ENCODE measurements at places on chromosomes 7 and 10.

DNA sequence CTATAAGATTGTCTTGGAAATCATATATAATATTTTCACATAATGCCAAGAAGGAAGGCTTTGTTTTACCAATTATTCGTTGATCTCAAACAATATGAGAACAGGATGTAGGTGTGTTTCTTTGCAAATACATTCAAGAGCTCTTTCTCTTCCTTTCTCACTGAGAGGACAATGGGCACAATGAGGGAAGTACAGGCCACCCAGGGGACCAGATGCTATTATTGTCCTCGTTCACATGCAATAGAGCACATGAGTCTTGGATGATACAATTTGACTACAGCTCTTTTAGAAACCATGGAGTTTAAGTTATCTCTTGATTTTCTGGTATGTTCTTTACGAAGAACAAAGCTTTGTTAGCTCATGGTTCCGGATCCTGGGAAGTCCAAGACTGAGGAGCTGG, 323.7 kb upstream of the KLF6 start:
- no peak for DNase-seq

DNA sequence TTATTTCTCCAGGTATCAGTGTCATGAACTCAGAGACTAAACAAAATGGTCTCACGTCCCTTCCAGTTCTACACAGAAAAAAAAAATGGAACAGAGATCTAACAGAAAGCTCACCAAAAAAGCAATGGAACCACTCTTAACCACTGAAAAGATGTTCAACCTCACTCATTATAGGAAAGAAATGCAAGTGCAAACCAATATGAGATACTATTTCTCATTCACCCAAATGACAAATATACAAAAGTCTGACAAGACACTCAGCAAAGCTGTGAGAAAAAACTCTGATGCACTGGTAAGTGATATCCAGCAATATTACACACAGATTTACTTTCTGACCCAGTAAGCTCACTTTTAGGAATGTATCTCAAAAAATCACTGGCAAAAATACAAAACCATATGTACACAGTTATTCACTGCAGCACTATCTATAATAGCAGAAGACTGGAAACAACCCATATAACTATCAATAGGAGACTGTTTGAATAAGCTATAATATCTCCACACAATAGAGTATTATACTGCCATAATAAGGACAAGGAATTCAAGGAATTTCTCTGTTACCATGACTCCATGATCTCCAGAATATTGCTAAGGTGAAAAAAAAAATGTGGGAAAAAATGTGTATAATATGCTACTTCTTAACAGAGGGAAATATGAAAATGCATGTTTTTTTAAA, 36.6 kb downstream of the ABI1 start:
- no peak for DNase-seq

GRCh38 chr7:93147363-93147762, 822 bp downstream of the SAMD9L start:
- no peak for DNase-seq

- DNase-seq = no peak
Measured at GRCh38 chr10:88474884-88475844, 108.0 kb downstream of the RNLS start.

DNA sequence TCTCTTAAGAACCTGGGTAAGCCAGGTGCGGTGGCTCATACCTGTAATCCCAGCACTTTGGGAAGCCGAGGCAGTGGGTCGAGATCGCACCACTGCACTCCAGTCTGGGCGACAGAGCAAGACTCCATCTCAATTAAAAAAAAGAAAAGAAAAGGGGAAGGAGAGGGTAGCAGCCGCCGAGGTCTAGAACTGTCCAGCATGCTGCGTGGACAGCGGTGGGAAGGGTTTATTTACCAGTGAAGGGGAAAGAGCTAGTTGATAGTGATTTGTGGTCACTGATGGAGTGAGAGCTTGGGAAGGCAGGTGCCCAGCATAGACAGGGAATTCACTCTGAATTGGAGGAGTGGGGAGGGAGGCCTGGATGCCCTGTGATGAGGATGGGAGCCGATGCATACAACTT, 43.4 kb upstream of the DAGLB start:
- no peak for DNase-seq

DNA sequence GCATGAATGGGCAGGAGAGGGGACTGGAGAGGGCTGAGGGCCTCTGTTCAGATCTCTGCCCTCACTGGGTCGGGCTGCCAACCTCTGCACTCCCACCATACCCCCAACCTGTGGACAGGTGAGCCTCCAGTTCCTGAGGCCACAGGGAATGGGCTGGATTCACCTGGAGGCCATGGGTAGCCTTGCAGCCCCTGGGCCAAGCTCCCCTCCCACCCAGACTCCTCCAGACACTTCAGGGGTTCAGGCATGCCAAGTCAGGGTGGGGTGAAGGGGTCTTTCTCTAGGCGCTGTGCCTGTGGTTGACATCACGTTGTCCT, 80.5 kb downstream of the ZMIZ1 start:
- no peak for DNase-seq

GRCh38 chr7:106180721-106181120, 68.6 kb upstream of the SYPL1 start:
- DNase-seq = no peak

DNA sequence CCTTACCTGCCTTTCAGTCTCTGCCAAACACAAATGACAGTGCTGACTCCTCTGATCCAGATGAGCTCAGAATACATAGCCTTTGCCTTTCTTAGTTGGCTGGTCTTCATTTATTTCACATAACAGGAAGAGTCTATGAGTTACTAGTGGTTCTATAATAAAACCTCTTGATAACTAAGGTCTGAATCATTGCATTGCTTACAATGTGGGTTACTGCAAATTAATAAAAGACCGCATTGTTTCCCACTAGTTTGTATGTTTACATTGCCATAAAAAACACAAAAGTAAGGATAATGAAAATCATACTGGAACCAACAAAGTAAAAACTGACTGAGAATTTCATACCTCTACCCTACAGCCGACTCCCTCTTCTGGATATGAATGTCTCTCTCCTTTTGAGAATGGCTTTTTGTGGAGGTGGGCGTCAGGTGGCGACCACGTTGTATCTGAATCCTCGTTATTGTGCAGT, 62.0 kb upstream of the AKR1E2 start:
- DNase-seq = no peak

DNA sequence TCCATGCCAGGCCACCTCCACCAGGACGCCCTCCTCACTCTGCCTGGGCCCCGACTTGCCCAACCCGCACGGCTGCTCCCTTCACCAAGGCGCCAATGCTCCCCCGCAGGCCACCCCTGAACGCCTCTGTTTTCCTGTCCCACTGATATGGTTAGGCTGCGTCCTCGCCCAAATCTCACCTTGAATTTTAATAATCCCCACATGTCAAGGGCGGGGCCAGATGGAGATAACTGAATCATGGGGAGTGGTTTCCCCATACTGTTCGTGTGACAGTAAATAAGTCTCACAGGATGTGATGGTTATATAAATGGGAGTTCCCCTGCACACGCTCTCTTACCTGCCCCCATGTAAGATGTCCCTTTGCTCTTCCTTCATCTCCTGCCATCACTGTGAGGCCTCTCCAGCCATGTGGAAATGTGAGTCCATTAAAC, 29.8 kb downstream of the RSU1 start:
- DNase-seq = no peak

- DNase-seq = peak; percentile 0
Measured at GRCh38 chr10:62934258-62934657, 118.1 kb upstream of the EGR2 start.

- DNase-seq = no peak
Measured at GRCh38 chr7:98040626-98041360, 50.8 kb upstream of the OCM2 start.

DNA sequence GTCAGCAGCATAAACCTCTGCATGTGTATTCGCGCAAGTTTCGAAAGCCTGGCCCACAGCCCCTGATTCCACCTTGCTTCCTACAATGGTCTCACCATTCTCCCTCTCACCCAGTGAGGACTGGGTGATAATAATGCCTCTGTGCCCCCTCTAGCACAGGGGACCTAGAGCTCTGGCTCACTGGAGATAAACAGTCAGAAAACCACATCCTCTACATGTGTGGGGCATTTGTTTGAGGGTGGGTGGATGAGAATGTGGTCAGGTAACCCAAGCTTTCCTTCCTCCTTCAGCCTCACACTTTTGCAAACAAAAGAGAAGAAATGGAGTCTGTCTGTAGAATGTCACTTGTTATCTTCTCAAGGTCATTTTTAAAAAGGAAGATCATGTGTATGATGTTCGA, 373.5 kb downstream of the KCNMA1 start:
- DNase-seq = no peak

DNA sequence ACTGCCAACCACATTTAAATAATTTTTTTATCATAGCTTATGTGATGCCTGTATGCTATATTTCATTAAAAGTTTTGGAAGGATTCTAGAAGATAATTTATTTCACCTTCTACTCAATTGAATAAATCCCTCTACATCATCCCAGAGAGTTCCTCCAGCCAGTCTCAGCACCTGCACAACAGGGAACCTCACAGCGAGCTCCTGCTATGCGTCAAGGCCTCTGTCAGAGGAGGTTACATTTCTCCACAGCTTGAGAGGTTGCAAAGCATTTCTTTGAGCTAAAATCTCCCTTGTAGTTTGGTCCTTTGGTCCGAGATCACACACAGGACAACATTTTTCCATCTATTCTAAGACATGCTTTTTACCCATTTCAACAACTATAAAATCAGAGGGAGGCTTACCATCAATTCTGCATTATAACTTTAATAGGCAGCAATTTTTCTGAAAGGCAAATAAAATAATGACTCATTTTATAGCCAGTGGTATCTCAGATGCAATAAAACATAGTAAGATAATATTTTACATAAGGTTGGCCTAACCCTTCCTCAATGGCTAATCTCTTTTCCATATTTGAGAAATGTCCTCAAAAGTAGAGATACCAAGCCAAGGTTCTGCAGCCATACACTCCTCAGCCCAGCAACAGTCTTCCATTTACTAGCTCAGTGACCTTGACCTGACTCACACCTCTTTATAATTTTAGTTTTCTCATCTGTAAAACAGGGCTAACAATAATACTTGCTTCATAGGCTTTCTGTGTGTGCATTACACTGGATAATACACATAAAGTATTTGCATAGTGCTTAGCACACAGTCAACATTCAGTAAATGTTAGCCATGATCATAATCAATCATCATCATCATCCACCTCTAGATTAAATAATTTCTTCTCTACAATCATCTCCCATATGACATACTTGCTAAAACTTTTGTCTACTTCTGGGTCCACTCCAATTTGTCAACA, 68.8 kb downstream of the DOCK4 start:
- no peak for DNase-seq

GRCh38 chr10:93915598-93915997, 21.8 kb downstream of the SLC35G1 start:
- DNase-seq = no peak

GRCh38 chr10:110311357-110311949, 6.7 kb upstream of the SMNDC1 start:
- DNase-seq = no peak

GRCh38 chr7:875051-875450, 1.3 kb upstream of the GET4 start:
- no peak for DNase-seq

DNA sequence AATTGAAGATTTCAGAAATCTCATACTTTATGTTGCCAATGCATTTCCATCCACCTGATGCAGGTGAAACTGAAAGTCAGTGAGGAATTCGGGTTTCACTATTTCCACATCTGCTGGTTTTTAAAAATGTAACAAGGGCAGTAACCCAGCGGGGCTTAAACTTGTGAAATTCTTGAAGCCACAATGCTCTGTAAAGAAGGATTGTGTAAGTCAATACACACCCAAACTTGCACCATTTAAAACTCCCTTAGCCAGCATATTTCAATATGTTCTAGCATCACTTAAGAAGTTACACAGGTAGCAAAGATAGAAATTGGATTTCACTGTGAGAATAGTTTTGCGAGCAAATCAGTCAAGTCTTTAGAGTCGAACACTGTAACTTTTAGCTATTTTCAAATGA, 386.1 kb downstream of the PLXDC2 start:
- DNase-seq = no peak

- DNase-seq = no peak
Measured at GRCh38 chr10:17710181-17710580, 41.8 kb upstream of the TMEM236 start.

GRCh38 chr10:78568620-78569019, 500.1 kb upstream of the ZMIZ1 start:
- DNase-seq = no peak

DNA sequence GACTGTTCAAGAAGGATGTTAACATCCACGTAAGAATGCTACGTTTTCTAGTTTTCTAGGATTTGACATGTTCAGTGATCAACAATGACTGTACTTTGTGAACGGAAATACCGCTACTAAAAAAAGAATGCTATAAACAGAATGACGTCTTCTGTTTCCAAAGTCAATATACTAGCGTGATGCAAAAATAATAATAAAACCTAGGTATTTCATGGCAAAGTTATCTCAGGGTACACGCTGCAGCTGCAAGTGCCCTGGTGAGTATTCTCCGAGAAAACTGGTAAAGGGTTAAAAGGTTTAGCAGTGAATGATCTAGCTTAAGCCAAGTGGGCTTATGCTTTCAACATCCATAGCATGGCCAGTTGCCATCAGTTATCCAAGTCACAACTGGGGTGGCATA, 653.3 kb upstream of the PFKP start:
- no peak for DNase-seq

DNA sequence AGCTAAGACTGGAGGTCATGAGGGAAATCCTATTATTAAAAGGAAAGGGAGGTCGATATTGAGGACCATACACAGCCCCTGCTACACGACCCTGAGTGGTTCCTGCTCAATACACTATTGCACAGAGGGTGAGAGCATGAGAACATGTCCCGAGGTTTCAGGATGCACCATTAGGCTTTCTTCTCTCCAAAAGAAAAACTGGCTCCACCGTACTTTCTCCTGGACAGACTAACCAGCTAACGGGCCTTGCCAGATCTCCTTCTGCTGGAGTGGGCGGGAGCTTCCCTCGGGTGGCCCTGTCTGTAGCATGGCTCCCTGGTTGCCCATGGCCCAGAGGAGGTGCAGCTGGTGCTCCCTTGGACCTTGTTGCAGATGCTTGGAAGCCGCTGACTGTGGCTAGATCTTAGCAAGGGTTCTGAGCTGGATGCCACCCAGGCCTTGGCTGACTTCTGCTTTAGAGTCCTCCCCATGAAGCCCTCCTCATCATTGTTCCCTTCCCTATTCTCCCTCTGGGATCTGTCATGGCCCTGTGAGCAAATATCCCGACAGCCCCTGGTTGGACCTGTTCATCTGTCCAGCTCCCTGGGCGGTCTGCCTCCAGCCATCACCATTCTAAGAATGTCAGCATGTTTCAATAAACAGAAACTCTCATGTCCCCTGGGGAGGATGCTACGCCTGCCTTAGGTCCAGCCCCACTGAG, 52.9 kb upstream of the SHH start:
- no peak for DNase-seq

DNA sequence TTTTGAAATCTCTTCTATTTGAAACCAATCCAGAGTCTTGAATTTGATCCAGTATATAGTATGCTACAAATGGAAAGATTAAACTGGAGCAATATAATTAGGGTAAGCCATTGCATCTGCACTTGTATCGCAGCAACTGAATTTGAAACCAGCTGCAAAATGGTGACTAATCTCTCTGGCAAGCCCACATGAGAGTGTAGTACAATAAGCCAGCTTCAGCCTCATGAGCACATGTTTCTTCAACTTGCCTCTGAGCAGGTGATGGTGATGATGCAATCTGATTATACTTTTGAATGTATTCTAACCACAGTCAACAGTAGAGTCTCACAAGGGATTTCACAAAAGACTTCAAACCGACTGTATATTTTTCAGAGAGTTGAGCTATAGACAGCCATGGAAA, 829 bp upstream of the RPA3 start:
- DNase-seq = no peak
